ENCODE measurements at places on chromosomes 4 and X. TPM values are rescaled to one million over a fixed set of nuclear protein-coding genes. Genes with fewer than 3 reads are reported as not detected.

DNA sequence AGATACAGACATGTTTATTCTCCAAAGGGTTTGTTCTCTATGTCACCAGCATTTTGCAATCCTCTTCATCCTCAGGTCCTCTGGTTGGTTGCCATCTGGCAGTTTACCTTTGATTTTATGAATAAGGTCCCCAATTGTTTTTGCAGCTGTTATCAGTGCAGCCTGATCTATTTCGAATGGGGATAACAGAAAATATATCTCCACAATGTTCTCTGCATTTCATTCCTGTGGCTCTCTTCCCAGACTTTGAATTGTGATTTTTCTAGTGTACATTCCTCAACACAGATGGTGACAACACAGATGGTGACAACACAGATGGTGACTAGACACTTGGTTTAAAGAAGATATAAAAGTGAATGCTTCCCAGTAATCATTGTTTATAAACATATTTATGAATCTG is 74.1 kb downstream of the FBXO8 start:
- no peak overlapping the region for H3K27ac ChIP-seq
- DNase-seq: no peak
- H3K4me1 ChIP-seq: peaks cover 3% of the 10 kb centered on the region

The CPZ gene
- 0.74 TPM for total RNA-seq

The ADH7 gene
- not detected for total RNA-seq

The HTRA3 gene
- 1.2 TPM for total RNA-seq

DNA sequence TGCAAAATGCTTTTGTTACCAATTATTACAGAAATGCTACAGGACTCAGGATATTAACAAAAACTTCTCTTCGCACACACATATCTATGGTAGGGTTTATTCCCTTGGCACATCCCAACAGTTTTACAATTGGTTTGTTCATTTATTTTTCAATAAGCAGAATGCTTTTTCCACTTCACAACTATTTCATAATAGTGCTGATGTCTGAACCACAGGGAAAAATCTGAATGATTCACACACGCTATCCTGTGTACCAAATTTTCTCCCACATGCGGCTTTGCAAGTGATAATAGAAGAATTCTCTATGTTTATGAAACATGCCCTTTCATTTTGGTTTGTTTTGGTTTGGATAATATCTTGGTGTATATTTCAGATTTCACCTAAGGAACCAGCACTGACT is 725.7 kb upstream of the TENM3 start:
- H3K27ac ChIP-seq: no peak overlapping the region
- no peak overlapping the region for H3K4me3 ChIP-seq
- no peaks in the 10 kb centered on the region for H3K27me3 ChIP-seq
- no peak for DNase-seq
- no peaks in the 10 kb centered on the region for H3K4me1 ChIP-seq

GRCh38 chr4:11543706-11544105 is 115.0 kb upstream of the HS3ST1 start:
- no peak overlapping the region for H3K27ac ChIP-seq
- no peaks in the 10 kb centered on the region for H3K4me1 ChIP-seq
- H3K36me3 ChIP-seq: no peaks in the 10 kb centered on the region
- DNase-seq: no peak
- no peaks in the 10 kb centered on the region for H3K27me3 ChIP-seq

DNA sequence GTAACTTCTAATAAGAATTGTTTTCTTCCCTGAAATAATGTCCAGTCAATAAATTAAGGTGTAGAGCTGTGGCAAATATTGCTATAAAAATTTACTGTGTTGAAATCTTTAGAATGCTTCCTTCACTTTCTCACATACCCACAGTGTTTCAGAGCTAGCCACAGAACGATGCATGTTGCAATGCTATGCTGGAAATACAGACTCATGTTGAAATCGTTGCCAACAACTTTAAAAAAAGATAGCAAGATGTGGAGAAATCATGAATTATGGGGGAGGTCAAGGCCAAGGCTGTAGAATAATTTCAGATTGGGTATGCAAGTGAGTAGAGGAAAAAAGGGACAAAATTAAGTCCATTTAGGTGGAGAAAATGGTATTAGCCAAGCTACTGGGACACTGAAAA is 204.8 kb downstream of the VEGFC start:
- no peaks in the 10 kb centered on the region for H3K36me3 ChIP-seq
- no peaks in the 10 kb centered on the region for H3K27me3 ChIP-seq
- DNase-seq: no peak

The POF1B gene
- 0.19 TPM for total RNA-seq

The CTAG1B gene
- total RNA-seq: not detected

The IL3RA gene
- total RNA-seq: 0.42 TPM

DNA sequence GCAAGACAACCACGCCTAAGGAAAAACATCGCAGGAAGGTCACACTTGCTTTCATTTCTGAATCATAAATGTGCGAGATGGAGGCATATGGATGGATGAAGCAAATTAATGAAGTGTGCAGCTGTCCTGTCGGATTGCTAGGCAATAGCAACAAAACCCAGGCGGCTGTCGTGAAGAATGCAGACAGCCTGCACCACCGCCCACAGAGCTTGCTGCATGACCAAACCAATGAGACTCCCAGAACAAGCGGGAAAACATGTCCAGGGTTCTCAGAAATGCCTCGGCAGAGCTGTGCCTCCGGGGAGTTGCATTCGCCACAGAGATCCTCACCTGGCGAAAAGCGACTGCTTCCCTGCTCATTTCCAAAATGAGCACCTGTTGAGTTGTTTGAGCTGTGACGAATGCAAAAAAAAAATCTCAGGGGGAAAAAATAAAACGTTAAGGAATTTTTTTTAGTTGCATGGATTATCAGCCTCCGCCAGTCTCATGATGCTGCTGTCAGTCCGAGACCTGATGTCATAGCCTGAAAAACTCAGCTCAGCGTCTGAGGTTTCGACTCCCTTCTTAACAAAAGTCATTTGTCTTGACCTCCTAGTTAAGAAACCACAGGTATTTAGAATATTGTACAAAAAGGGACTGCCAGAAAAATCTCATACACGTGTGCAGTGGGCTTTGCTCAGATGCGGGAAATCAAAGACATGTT is 155.5 kb upstream of the MXRA5 start:
- no peak overlapping the region for H3K27ac ChIP-seq
- DNase-seq: no peak
- H3K4me1 ChIP-seq: no peaks in the 10 kb centered on the region
- H3K4me3 ChIP-seq: no peak overlapping the region

DNA sequence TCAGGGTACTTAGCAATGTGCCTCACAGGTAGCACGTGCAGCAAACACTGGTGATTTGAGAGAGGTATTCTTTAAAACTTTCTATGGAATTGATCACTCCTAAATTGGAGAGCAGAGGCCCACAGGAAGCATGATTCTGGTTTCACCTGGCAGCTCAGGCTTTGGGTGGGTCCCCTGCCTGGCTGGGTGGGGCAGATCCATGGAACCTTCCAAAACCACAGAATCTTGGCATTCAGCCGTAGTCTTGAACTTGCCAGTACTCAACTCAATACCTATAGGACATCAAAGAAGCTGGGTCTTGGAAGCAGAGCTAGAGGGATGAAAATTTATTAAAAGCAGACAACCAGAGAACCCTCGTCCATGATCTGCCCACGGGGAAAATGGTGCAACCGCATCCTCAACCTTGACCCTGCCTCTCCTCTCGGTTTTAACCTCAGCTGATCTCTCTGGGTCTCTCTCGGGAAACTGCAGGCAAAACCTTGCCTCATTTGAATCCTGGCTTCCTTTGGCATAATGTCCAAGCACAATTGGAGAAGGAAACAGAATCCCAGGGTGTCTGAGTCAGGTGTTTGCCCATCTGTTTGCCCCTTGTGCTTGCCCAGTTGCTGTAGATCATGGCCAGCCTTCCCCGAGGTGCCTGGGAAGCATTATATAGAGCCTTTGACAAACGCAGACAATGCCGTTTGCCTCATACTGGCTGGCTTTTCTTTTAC is 22.9 kb downstream of the OTOP1 start:
- no peak overlapping the region for H3K27ac ChIP-seq
- H3K4me1 ChIP-seq: no peaks in the 10 kb centered on the region
- H3K36me3 ChIP-seq: no peaks in the 10 kb centered on the region
- DNase-seq: no peak

The CT83 gene
- not detected for total RNA-seq

DNA sequence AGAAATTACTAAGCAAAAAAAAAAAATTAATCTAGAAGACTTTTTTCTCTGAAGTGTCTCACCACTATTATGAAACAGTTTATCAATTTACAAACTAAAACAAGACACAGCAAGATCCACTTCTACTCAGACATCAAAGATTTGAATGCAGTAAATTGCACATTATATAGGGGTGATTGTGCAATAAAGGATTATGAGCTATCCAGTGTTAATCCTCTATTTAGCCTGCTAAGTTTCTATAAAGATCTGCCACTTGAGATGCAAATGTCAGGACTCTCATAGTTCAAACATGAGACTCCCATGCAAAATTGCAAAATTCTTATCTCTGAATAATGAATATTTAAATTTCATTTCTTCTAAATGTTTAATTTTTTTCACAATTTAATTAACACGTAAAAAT is 2.2 kb downstream of the TECRL start:
- no peak overlapping the region for H3K4me3 ChIP-seq
- no peaks in the 10 kb centered on the region for H3K4me1 ChIP-seq

The CSN1S1 gene
- total RNA-seq: not detected

DNA sequence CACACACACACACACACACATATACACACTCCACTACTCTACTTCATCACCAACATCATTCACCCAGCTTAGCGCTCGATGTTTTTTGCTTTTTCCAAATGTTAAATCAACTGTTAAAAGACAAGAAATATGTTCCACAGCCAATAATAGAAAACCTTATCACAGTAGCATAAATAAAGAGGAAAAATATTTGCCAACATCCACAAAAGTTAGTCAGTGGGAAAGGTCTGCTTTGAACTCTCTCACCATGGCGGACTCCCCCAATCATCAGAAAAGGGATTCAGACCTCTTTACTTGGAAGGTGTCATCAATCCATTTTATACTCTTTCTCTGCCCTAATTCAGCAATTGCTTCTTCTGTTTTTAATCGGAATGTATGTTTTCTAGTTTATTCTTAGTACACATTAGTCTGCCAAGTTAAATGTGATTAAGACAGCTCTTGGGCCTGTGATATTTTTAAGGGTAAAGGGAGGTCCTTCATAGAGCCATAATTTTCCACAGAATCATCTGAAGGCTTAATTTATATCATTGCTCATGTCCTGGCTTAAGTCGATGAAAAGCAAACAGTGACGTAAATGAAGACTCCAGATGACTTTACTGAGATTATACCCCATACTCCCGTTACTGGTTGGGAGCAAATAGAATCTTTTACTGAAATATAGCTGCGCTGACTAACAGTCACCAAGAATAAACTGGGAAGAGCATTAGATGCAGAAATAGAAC is 29.7 kb upstream of the LGI2 start:
- H3K4me3 ChIP-seq: no peak overlapping the region
- no peak for DNase-seq
- no peaks in the 10 kb centered on the region for H3K27me3 ChIP-seq
- H3K27ac ChIP-seq: no peak overlapping the region
- H3K36me3 ChIP-seq: no peaks in the 10 kb centered on the region
- no peaks in the 10 kb centered on the region for H3K4me1 ChIP-seq

The TLR10 gene
- total RNA-seq: not detected

DNA sequence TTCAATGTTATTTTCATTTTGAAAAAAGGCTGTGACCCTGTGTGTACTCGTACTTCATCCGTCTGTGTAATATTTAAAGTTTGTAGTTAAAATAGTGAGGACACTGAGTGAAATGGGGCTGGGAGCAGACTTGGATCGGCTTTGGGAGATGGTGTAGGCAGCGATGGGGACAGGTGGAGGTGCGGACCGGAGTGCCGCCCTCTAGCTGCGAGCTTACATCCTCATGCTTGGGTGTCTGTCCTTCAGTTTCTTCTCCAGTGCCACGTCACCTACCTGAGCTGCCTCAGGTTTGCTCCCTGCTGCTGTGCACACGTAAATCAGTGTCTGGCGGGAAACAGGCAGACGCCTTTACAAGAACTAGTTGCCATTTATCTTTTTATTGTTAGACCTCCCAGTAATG is 146.1 kb downstream of the GPR143 start:
- no peak overlapping the region for H3K27ac ChIP-seq
- no peaks in the 10 kb centered on the region for H3K36me3 ChIP-seq
- H3K4me3 ChIP-seq: no peak overlapping the region
- H3K4me1 ChIP-seq: no peaks in the 10 kb centered on the region
- no peak for DNase-seq
- H3K27me3 ChIP-seq: no peaks in the 10 kb centered on the region

DNA sequence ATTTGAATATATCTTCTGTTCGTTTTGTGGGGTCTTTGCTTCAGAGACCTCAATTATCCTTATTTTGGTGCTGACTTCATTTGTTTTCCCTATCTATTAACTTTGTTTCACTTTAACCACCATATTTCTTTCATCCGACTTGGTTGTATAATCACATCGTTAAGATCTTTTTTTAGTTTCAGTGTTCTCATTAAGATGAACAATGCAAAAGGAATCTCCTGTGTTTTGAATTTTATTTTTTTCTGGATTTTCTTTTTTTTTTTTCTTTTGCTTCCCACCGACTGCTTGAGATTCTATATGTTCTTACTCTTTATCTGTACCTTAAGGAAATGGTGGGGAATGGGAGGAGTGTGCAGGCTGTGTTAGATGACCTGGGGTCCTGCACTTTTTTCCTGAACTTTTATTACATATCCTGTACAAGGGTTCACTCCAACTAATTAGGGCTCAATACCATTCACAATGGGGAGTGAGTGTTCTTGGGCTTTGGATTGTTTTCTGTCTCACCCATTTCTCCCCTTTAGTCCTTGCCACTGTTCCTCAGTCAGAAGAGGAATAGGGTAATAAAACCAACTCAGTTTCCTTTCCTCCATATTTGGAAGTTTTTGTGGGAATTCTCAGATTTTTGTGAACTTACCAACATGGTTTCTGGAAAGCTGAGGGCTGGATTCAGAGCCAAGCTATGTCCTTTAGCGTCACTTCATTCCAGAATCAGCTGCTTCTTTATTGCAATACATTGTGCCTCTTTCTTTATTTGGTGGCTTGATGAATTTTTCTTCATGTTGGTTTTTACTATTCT is 43.2 kb upstream of the BMPR1B start:
- H3K4me3 ChIP-seq: no peak overlapping the region
- H3K27ac ChIP-seq: no peak overlapping the region
- DNase-seq: no peak
- no peaks in the 10 kb centered on the region for H3K4me1 ChIP-seq
- H3K36me3 ChIP-seq: no peaks in the 10 kb centered on the region

The GRID2 gene
- not detected for total RNA-seq

GRCh38 chr4:70749313-70749712 is 27.5 kb downstream of the RUFY3 start:
- no peak for DNase-seq
- H3K36me3 ChIP-seq: no peaks in the 10 kb centered on the region
- H3K27me3 ChIP-seq: no peaks in the 10 kb centered on the region
- H3K27ac ChIP-seq: no peak overlapping the region
- H3K4me1 ChIP-seq: peaks cover 10% of the 10 kb centered on the region

The KLHL13 gene
- 1.9 TPM for total RNA-seq

Measured in right lobe of liver (tissue), 6 donors.